Fibroblast of skin of abdomen (primary cell): ENCODE measurements at places on chromosomes 7 and 10.
A peak's percentile ranks its signal among the peaks of the same experiment; 100 is the strongest.

DNA sequence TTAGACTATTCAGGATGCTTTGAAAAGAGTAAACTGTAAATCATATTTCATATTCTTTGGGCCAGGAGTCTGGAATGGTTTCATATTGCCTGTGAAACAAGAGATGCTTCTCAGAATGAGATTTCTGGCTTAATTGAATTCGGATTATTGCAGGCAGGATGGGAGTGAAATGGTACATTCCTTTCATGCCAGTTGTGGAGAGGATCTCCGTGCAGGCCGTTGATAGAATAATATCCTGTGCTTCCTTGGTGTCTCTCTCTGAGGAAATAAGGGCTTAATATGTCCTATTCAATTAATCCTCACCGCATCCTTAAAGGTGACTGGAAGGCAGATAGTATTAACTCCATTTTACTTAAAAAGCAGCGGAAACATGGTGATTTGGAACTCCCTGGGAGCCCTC is 56.6 kb downstream of the CUX1 start:
- DNase-seq: peak; percentile 68

- peak; percentile 82 for DNase-seq
These were observed 82.5 kb downstream of the ZNF365 start for GRCh38 chr10:62456611-62457101.

GRCh38 chr7:6306471-6306870 is 34.0 kb upstream of the CYTH3 start:
- peak; percentile 77 for DNase-seq

- peak; percentile 46 for DNase-seq
These were observed 23.7 kb upstream of the ITGB1 start for GRCh38 chr10:32981760-32982159.

GRCh38 chr10:82866424-82867020 is 991.5 kb downstream of the NRG3 start:
- DNase-seq: peak; percentile 64

- DNase-seq: no peak
These were observed 20.6 kb downstream of the NPY start for GRCh38 chr7:24304494-24305095.

DNA sequence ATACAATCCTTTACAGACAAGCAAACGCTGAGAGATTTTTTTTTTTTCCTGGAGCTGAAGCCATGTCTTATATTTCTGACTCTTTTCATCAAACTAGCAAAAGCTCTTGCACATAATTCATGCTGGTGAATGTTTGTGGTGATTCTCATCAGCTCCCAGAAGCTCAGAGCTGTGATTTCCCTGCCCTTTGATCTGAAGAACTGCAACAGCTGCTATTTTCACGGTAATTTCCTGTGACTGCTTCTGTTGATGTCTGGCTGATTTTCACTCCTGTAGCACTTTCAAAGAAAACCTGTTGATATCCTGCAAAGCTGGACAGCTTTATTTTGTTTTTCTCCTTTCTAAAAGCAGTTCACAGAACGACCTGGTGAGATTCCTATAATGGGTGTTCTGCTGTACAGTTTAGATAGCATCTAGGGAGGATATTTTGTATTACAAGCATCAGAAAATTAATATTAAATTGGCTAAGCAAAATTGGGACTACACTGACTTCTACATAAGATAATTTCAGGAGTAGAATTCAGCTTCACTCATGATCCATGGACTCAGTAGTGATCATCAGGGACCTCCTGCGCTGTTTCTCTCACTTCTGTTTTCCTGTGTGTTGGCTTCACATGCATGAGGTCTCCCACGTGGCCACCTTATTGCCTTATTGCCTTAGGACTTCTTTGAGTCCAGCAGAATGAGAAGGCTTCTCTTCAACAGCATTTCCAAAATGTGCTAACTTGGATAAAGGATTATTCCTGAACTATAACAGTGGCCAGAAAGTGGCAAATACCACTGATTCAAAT is 1111.6 kb upstream of the SORCS1 start:
- DNase-seq: peak; percentile 1

DNA sequence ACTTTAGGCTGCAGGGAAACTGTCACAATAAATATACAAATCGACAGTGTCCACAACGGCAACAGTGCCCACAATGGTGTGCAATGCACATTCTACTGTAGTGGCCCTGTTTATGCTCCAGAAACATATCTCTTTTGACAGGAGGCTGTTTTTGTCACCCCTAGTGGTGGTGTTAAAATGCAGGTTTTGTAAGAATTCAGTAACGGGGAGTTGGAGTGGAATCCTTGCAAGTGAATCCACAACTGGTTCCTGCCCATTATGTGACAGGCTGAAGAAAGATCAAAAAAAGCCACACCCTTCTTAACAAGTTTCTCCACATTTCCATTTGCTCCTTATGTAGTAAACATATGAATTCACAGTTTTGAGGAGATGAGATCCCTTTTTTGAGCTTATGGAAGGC is 58.5 kb downstream of the BEND7 start:
- DNase-seq: no peak

- peak; percentile 28 for DNase-seq
These were observed 1121.3 kb upstream of the AUTS2 start for GRCh38 chr7:68476966-68477365.

DNA sequence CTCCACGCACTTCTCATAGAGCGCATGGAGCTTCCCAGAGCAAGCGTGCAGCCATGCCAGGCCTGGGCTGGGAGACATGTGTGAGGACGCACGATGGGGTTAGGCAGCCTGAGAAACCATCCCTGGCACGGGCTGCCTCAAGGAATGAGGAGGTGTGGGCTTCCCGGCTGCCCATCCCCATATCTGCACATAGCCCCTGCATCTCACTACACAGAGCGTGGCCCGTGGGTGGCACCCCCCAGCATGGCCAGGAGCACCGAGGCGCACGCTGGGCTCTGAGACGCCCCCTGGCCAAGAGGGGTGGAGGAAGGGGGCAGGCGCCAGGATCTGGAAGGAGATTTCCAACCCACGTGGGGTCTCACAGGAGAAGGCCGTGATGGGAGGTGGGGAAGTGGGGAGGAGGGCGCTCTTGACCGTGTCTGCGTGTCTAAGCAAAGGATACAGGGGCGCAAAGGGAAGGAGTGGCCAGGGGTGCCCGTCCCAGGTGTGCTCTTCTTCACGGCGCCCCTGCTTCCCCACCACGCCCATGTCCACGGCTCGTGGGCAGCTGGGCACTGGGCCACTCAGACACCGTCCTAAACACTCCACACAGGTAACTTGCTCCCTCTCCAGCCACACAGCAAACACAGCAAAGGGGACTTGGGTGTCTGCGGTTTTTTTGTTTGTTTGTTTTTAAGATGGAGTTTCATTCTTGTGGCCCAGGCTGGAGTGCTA is 340.5 kb downstream of the PTPRN2 start:
- no peak for DNase-seq

- DNase-seq: no peak
These were observed 23.6 kb downstream of the FKBP6 start for GRCh38 chr7:73351447-73352167.

DNA sequence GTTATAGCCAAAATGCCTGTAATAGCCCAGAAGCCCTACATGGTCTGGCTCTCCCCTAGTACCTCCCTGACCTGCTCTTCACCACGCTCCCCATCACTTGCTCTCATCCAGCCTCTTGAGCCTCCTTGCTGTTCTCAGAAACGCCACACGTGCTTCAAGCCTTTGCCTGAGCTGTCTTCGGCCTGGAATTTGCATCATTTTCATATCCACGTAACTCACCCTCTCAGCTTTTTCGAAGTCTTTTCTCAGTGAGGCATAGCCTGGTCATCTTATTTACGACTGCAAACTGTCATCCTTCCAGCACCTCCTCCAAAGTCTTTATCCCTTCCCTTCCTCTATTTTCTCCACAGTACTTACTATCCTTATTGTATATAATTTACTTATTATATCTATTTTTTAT is 151.0 kb upstream of the AHR start:
- peak; percentile 33 for DNase-seq
